Natural killer cell (primary cell): ENCODE measurements at places on chromosomes 16 and 17. TPM values are rescaled to one million over a fixed set of nuclear protein-coding genes. Genes with fewer than 3 reads are reported as not detected.

The PLA2G10 gene
- total RNA-seq: not detected

DNA sequence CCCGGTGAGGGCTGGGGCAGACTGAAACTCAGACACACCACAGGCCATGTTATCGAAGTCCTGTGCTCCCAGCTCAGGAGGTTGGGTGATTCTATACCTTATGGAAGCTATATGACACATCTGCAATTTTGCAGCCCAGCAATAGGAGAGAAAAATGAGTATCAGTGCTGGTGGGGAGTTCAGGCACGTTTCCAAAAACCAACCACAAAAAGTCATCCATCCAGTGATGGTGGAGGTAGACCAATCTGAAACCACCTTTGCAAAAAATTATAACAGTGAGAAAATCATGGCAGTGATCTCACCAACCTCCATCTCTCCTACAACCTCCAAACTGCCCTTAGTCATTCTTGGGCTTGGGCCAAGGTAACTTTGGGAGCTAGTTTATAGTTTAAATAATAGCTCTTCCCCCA is 327.9 kb downstream of the SLC39A11 start:
- DNase-seq: no peak

DNA sequence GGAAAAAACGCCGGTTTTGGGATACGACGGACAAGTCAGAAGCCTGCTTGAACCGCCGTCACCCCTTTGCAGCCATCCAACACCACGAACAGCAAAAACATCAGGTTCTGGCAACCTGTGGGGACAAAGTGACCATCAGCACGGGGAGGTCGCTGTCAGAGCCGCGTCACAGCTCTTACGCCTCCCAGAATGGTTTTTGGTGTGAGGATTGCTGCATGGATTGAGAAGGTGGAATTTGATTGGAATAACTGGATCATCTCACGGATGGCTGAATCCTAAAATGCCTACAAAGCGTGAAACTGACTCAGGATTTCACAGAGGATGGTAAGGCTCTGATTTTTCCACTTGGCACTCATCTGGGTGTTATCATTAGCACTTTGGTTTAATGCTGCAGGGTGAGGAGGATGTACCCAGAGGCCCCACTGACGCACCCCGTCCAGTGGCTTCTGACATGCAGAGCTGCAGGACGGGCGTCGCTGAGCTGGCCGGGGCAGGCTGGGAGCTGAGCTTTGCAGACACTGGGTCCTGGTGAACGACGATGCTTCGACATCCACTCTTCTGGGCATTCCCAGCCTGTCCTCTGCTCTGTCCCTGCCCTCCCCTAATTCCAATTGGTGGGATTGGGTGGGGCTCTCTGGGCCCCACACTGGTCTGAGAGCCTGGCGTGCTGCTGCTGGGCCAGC is 73.4 kb upstream of the CREBBP start:
- no peak for DNase-seq

GRCh38 chr17:78774956-78775571 is 7.0 kb downstream of the CYTH1 start:
- DNase-seq: peak; percentile 75

DNA sequence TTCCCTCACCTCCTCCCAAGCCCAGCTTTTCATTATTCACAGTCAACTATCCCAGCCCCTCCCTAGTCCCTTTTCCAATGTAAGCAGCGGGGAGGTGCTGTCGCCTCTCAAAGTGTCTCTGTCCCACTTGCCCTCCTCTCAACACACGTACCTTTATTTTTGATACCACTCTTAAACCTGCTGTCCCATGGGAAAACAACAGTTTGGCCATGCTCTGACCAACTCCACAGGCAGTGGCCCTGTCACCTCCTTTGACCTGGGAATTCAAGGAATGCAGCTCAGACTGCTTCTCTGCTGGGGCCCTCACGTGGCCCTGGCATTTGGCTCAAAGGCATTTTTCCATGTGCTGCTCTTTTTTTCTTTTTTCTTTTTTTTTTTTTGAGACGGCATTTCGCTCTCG is 4.2 kb downstream of the LYRM9 start:
- no peak for DNase-seq
